ENCODE measurements at places on chromosomes 1 and 21.

DNA sequence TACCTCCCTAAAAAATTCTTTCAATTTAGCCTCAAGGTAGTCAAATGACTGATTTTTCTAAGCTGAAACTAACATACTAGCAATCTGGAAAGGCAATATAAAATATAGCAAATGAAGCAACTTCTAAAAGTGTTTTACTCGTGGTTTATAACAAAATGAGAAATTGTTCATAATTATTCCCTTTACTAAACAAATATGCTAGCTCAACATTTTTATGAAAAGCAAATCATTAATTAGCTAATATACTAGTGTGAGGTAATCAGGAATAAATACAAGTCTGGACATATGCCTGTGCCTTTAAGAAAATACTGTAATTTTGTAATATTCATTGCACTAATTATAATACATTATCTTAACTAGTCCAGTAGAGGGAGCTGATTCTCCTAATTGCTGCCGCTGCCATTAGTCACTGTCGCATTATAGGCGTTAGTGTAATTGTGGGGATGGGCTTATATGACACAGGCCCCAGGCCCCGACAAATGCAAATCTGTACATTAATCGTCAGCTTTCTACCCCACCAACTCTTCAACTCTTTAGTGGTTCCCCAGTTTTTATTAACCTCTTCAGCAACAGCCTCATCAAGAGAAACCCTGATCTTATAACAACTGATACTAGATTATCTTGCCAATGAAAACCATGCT lies 160.9 kb downstream of the GABPA start:
- no peaks in the 10 kb centered on the region for H3K4me1 ChIP-seq
- no peak overlapping the region for H3K4me3 ChIP-seq
- H3K36me3 ChIP-seq = no peaks in the 10 kb centered on the region

DNA sequence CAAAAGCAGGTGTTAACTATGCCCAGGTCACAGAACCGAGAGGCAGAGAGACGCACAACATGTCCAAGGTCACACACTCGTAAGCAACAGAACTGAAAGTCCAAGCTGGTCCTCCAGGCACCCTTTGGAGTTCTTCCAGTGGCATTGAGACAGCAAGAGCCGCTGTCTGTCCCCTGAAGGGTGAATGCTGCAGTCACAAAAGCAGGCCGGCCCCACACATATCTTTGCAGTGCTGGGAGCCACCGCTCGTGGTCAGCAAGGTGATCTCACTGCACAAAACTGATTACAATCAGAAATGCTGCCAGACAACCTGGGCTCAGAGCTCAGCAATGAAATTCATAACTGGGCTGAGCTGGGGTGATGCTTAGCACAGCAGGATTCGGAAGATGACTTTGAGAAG lies 47.4 kb upstream of the RAB4A start:
- no peaks in the 10 kb centered on the region for H3K36me3 ChIP-seq
- H3K4me3 ChIP-seq = no peak overlapping the region
- H3K27ac ChIP-seq = peak overlapping the region; percentile 11

DNA sequence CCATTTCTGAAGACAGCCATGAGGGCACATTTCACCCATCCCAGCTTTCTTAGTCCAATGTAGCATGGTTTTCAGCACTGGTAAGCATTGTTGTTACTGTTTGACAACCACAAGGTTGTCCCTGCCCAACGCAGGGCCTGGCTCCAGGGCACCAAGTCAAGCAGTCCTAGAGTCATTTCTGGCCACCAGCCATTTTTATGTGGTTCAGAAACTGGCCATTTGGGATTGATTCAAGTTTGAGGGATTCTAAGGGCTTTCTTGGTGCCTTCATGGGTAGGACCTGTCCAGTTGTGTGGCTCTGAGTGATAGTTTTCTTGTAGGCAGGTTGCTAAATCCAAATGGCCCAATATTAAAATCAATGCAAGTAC lies 535.4 kb upstream of the USP24 start:
- no peak for DNase-seq
- H3K4me3 ChIP-seq = no peak overlapping the region
- H3K36me3 ChIP-seq = no peaks in the 10 kb centered on the region
- H3K27me3 ChIP-seq = no peaks in the 10 kb centered on the region
- H3K4me1 ChIP-seq = no peaks in the 10 kb centered on the region

DNA sequence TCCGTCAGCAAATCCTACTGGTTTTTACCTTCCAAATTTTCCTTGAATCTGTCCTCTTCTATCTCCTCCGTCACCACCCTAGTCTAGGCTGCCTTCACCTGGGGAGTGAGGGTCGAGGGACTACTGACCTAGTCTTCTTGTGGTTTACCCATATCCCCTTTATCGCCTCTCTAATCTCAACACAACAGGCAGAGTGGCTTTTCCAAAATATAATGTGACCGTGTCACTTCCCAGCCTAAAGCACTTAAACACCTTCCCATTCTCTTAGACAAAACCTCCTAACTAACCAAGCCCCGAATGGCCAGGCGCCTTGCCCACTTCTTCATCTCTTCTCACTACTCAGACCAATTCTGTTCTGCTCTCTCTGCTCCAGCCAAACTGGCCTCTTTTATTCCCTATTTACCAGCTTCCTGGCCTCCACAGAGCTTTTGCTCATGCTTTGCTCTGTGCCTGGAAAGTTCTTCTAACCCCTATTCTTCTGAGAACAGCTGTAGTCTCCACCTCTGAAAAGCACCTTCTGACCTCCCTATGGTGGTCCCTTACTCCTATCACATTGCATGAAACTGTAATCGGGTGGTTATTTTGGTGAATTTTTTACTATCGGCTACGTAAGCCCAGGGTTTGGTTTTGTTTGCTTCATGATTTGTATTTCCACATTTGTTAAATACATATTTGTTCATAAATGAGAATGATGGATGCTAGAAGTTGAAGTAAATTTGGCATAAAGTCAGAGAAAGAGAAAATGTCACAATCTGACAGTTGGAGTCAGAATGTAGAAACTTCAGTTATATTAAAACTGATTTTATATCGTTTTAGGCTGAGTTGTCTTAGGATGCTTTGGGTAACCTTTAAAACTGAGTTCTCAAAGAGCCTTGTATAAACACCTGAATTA lies 1.2 kb upstream of the NBPF1 start:
- DNase-seq = no peak
- H3K27ac ChIP-seq = no peak overlapping the region
- no peak overlapping the region for H3K4me3 ChIP-seq
- H3K27me3 ChIP-seq = no peaks in the 10 kb centered on the region
- H3K36me3 ChIP-seq = peaks cover 11% of the 10 kb centered on the region
- H3K4me1 ChIP-seq = no peaks in the 10 kb centered on the region

DNA sequence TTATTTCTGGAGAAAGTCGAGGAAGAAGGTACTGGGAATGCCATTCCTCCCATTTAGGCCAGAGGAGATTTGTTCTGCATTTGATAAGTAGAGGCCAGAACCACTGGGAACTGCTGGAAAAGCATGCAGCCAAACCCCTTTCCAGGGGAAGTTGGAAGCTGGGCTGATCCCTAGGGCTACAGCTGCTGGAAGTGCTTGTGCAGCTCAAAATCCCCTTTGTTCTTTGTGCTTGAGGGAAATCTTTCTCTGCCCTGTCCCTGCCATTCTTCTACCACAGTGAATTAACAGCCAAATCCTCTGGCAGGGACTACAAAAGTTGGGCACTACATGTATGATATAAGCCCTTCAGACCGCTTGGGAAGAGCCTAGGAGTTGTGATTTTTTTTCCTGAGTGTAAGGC lies 734.1 kb downstream of the LRRIQ3 start:
- H3K27ac ChIP-seq = no peak overlapping the region
- H3K4me3 ChIP-seq = no peak overlapping the region
- no peaks in the 10 kb centered on the region for H3K36me3 ChIP-seq
- H3K4me1 ChIP-seq = no peaks in the 10 kb centered on the region
- DNase-seq = no peak

DNA sequence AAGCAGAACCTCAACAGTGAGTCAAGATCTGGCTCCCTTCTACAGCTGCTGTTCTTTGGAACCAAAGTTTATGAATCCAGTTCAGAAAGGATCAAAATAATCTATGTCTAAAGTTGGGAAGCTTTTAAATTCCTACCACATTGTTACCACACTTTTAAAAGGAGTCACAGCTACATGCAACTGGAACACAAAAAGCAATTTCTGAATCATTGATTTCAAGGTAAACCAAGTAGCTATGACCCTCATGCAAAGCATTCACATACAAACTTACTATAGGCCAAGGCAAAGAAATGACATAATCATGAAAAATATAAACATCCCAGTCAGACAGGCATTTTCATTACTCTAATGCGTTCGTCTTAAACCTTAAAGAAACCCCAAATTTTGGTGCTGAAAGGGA lies 3.5 kb downstream of the SIPA1L2 start:
- no peak overlapping the region for H3K4me3 ChIP-seq
- DNase-seq = no peak
- H3K36me3 ChIP-seq = no peaks in the 10 kb centered on the region
- H3K27me3 ChIP-seq = no peaks in the 10 kb centered on the region

- H3K4me1 ChIP-seq = no peaks in the 10 kb centered on the region
- H3K4me3 ChIP-seq = no peak overlapping the region
- no peak overlapping the region for H3K27ac ChIP-seq
These were observed 42.9 kb downstream of the SLX9 start for GRCh38 chr21:44982558-44983250.

GRCh38 chr1:213419401-213420030 lies 368.5 kb downstream of the RPS6KC1 start:
- no peak overlapping the region for H3K27ac ChIP-seq
- no peak for DNase-seq
- no peaks in the 10 kb centered on the region for H3K27me3 ChIP-seq
- H3K4me1 ChIP-seq = no peaks in the 10 kb centered on the region
- no peak overlapping the region for H3K4me3 ChIP-seq

- no peaks in the 10 kb centered on the region for H3K27me3 ChIP-seq
- no peak for DNase-seq
- no peak overlapping the region for H3K4me3 ChIP-seq
- no peak overlapping the region for H3K27ac ChIP-seq
- H3K4me1 ChIP-seq = no peaks in the 10 kb centered on the region
- H3K36me3 ChIP-seq = no peaks in the 10 kb centered on the region
These were observed 240.2 kb upstream of the PTBP2 start for GRCh38 chr1:96481409-96481808.

DNA sequence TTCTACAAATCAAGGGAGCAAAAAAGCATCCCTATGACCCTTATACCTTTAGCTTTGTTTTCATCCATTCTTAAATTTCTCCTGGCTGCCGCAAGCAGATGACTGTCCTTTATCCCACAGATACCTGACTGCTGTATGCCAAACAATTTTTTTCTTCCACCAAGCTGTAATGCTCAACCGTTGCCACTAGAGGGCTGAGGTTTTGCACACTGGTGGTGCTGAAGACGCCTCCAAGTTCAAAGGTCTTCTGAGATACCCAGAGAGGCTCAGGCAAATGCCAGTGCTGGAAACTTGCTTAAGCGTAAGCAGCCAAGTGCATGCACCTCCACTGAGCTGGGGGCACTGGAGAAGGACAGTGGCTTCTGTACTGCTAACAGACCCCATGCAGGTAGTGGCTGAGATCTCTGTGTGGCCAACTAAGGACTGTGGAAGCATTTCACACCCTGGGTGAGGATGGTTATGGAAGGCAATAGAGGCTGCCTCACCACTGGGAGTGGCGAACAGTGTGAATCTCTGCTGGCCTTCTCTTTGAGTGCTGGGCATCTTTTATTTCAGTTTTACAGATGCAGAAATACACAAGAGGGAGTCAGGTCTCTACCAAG lies 28.5 kb downstream of the CNIH3 start:
- no peaks in the 10 kb centered on the region for H3K36me3 ChIP-seq
- no peaks in the 10 kb centered on the region for H3K27me3 ChIP-seq
- H3K27ac ChIP-seq = no peak overlapping the region

- no peaks in the 10 kb centered on the region for H3K27me3 ChIP-seq
- no peak for DNase-seq
- H3K36me3 ChIP-seq = no peaks in the 10 kb centered on the region
These were observed 178.7 kb downstream of the CYYR1 start for GRCh38 chr21:26394341-26394740.

DNA sequence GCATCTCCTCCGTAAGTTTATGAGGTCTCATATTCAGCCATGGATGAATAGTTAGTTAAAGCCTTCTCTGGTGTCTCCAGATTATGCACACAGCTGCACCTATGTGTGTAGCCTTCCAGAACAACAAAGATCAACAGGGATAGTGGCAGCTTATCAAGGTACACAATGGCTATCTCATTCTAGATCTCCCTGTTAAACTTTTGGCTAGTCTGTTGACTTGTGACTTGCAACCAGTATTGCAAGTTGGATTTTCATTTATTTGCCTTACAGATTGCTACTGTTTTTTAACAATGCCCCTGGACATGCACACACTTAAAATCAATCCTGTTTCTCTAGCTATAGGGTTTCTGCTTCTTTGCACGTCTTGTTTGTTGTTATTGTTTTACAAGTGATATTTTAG lies 363.2 kb downstream of the OMA1 start:
- no peaks in the 10 kb centered on the region for H3K4me1 ChIP-seq
- no peaks in the 10 kb centered on the region for H3K36me3 ChIP-seq
- no peak overlapping the region for H3K27ac ChIP-seq
- no peak for DNase-seq
